ENCODE measurements at places on chromosomes 6 and 20.

DNA sequence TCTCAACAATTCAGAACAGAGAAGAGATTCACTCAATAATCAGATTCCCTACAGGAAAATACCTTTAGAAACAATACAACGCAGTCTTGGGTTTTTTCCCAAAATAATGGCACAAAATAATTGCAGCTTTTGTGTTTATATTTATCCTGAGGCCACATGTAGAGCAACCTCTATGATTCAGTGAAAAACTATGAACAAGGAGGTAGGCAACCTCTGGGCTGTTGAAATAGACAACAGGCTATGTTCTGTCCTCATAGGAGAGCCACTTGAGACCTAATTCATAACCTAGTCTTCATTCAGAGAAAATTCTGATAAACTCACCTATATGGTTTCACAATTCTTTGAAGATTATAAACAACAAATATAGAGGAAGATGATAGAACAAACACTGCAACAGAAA, 118.3 kb downstream of the KHDC1L start:
- no peak for DNase-seq

- no peak for DNase-seq
Measured at GRCh38 chr6:112839525-112839961, 492.4 kb downstream of the RFPL4B start.

GRCh38 chr6:14857501-14857900, 388.4 kb upstream of the JARID2 start:
- peak; percentile 66 for DNase-seq

DNA sequence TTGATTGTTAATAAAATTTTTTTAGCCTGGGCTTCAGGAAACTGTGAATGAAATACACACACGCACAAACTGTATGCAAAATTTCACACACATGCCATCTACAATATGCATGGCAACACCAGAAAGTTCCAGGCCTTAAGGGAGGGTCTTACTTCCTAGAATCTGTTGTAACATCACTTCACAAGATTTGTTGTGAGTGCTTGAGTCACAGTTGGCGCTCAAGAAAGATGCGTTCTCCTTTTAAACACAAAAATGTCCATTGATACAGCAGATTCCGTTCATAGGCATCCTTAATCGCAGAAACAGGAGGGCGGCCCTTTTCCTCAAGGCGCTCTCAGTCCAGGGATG, 485 bp upstream of the RTF2 start:
- DNase-seq, result no peak

DNA sequence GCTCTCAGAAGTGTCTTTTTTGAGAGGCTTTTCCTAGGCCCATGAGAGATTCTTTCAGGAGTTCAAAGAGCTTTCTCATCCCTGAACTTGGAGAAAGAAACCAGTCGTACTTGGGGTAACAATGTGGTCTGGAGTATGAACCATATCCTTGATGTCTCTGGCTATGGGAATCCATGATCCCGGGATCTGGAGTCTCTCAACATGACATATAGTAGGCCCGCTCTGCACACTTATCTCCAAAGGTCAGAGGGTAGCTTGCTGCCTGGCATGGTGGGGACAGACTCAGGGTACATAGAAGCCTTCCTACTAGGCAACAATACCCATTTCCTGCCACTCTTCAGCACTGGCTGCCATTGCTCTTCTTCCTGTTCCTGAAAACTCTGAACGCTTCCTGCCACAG, 42.2 kb upstream of the NFATC2 start:
- no peak for DNase-seq

DNA sequence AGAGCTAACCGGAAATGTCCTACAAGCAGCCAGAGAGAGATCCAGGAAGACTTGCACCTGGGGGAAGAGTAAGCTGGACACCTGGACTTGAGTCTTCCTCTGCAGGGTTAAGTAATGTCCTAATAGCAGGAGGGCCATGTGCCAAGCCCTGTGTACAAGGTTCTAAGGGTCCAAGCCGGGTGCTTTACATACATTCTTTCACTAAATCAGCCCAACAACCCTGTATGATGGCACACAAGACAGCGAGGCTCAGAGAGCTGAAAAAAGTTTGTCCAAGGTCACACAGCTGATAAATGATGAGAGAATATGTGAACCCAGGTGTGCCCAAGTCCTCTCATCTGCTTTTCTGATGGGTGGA, 215.1 kb upstream of the CDYL start:
- no peak for DNase-seq

DNA sequence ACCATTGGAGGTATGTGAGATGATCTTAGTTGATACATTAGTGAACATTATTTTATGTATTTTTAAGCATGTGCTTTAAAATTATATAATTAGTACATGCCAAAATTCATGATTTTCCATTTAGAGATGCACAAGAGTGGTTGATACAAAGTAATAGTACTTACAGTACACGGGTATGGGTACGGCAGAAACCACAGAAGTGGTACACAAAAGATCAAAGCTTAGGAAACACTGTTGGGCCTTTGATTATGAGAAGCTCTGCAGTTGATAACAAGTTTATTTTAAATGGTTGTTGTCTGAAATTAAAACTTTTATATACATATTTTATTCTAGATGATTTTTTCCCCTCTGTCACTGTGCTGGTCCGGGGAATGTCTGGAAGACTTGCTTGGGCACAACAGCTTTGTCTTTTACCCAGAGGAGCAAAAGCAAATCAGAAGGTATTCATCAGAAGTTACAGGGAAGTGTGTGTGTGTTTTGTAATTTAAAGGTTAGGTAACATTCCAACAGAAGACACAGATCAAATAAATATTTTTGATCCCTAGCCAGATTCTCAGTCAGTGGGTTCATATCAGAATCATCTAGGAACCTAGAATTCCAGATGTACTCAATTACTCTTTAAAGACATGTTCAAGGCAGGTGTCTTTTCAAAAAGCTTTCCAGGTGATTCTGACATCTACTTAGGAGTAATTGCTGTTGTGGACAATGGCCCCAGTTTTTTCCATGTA, 32.5 kb upstream of the ADIG start:
- no peak for DNase-seq

- DNase-seq, result no peak
Measured at GRCh38 chr6:56650191-56650590, 7.5 kb upstream of the DST start.

- no peak for DNase-seq
Measured at GRCh38 chr6:34592208-34592952, 36.3 kb upstream of the SPDEF start.

DNA sequence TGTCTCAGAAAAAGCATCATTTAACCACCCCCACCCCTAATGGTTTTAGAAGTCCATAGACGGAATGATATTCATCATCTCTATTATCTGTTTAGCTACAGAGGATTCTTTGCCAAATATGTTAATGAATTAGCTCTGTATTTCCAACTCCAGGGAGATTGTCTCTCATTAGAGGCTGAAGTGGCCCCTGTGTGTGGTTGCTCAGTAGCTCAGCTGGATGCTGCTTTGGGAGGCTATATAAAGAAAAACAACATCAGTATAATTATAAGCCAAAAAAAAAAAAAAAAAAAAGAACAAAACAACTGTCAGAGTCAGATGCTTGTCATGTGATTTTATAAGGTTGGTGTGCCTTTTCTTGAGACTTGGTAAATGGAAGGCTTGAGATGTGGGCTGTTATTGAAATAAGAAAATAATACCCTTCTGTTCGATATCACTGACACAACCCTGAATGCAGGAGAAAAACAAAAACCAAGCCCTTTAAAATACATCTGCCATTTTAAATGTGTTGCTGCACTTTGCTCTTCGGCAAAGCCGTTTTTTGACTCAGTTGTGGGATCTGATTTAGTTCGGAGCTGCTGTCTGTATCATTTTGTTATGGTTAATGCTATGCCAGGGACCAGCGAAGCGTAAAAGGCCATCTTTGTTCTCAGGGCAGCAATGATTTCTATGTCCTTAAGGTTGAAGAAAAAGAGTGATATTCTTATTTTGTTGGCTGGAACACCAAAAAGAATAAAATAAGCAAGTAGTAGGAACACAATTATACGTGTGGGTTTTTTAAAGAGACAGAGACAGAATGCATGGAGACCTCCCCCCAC, 422.6 kb downstream of the QKI start:
- no peak for DNase-seq

GRCh38 chr6:90442366-90442765, 144.5 kb downstream of the MAP3K7 start:
- DNase-seq, result no peak

DNA sequence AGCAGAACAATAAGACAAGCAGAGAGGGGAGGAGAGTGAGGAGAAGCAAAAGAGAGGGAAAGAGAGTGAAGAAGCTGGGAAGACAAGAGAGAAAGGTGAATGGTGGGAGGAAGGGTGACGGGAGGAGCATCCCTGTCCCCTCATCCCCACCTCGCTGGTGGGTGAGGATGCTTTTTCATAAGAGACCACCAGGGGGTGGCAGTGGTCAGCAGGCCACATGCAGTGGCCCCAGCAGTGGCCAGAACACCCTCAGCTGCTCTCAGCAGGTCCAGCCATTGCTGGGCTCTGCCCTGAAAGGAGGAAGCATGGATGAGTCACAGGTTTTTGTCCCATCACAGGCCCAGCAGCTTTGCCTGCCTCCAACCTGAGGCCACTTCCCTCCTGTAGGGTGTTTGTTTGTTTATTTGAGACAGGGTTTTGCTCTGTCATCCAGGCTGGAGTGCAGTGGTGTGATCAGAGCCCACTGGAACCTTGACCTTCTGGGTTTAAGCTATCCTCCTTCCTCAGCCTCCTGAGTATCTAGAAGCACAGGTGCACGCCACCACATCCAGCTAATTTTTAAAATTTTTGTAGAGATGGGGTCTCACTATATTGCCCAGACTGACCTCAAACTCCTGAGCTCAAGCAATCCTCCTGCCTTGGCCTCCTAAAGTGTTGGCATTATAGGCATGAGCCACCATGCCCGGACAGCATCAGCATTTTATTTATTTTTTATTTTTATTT, 24.0 kb downstream of the FGD2 start:
- DNase-seq, result no peak

- no peak for DNase-seq
Measured at GRCh38 chr6:107690643-107691061, 133.5 kb downstream of the SCML4 start.

DNA sequence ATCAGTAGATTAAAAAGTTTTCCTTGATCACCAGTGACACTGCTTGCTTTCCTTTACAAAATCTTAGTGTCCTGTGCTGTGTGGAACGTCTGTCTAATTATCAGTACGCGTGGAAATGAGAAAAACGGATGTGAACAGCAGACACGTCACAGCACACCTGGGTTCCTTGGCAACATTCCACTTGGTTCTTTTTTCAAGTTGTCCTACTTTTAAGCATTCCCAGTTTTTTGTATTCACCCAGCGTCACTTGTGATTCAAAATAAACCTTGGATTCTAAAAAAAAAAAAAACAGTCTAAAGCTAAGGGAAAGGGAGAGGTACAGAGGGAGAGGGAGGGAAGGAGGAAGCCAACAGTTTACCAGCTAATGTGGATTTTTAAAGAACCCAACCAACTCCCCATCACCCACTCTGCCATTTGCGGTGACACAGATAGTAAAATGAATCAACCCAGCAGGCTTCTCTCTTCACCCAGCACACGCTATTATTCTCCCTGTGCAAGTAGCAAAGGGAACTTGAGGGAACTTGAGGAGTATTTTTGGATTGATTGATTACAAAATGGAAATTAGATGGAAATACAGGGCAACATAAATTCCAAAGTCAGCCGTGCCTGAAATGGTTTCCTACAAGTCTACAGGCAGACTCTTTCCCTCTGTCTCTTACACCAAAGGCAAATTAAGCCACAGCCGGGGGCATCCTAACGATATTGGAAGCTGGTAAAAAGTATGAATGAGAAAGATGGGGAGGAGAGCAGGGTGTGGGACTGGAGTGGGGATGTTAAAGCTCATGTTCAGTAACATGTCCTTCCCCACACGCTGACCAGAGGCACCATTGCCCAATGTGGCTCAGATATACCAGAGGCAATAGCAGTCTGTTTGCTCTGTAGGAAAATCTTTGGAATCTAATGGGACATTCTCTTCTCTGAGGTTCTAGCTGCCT, 129.8 kb downstream of the SASH1 start:
- no peak for DNase-seq

DNA sequence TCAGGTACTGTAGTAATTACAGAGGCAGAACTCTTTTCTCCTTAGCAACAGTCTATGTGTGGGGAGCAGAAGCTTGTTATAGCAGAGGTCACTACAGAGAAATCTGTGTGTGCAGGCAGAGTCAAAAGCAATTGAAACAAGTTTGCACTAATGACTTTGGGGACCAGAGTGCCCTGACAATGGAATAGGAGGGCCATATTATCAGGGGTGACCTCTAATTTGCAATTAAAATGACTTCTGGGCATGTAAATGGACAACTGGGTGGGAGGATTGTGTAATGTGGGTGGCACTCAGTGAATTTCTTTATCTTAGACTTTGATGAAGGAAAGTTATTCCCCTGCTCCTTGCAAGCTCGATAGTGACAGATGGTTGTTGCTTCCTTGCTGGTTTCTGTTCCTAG, 127.2 kb downstream of the PLCB4 start:
- no peak for DNase-seq

DNA sequence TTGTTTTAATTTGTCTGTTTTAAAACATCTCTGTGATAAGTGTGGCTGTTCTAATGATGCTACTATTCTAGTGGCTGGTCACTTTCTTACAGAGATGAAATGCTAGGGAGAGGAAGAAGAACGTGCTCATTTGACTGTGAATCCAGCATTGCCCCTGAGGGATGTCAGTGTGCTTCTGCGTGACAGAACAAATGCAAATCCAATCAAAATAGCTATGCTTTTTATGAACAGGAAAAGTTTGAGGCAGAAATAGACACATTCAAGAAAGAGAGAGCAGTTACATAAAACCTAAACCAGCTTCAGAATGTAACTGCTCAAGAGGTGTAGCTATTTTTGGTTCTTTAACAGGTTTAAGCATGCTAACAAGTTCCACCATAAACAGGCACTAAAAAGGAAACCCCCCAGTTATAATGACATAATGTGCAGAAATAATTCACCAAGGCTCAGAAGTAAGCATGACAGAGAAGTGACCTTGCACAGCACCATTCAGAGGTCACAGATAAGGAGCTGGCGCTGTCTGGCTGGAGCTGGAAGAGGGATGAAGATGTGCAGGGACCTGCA, 385.3 kb downstream of the EPM2A start:
- DNase-seq, result no peak

GRCh38 chr6:126312013-126312665, 27.8 kb upstream of the CENPW start:
- DNase-seq, result no peak

DNA sequence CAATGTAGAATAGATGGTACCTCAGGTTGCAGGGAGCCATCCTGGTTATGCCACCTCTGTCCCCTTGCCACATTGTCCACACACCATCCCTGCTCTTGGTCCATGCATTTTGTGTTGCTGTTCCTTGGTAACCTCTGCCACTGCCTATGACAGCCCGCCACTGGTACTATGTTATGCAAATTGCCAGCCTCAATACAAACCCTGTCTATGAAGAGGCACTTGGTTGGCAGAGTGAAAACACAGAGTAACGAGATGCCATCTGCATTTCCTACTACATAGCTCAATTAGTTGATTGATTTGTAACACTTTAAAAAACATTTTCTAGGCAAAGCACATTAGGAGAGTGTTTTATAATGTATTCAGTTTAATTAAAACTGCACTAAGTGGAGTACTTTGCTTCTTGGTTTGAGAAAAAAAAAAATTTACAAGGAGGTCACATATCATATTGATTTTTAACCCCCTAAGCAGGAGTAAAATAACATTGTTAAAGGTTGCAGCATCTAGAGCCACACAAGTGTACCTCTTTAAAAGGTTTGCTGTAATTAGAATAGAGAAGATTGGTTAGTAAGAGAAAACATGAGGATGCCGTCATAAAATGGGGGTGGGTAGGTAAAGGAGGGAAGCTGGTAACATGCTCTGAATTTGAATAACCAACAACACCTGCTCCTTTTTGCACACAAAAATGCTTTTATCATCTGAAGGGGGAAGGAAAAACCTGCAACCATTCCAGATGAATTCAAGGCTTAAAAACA, 817.1 kb downstream of the KIF16B start:
- DNase-seq, result no peak

GRCh38 chr6:38637756-38638155, 2.0 kb downstream of the BTBD9 start:
- DNase-seq, result no peak

All from stimulated activated CD4-positive, alpha-beta T cell treated with anti-CD3 and anti-CD28 coated beads, Interleukin-12 subunit alpha, Interleukin-12 subunit beta, amount 100 ng/mL, for 24 hours (primary cell).